ENCODE measurements at places on chromosomes 2 and 18.

DNA sequence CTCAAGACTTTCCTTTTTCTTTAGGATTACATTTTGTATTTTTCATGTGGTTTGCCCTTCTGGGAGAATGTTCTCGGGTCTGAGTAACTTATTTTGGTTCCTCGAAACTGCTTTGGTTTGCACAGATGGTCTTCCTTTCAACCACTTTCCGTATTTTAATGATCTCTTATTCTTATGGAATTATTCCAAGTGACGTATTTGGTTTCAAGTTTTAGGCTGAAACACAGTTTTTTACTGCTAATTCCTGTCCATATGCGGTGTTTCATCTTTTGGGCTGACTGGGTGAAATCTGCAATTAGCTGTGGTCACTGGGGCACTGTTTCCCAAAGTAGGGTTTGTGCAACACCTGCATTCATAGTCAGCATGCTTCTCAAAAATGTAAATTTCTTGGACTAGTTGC, 122.7 kb downstream of the CAPN13 start:
- DNase-seq: no peak

DNA sequence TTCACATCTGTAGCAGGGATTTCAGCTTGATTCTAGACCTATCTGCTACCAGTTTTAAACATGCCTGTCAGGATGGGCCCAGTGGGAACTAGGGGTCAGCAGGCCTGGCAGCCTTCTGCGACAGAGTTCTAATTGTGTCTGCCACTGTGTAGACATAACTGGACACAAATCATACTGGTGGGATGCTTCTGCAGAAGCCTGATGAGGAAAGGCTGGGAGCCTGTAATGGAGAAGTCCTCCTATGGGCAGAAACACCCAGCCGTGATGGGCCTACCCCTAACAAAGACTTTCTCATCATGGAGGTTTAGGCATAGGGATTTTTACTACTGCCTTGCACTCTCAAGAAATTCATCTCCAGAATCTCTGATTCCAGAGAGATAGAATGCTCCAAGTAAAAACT, 166.9 kb downstream of the PDE11A start:
- no peak for DNase-seq

DNA sequence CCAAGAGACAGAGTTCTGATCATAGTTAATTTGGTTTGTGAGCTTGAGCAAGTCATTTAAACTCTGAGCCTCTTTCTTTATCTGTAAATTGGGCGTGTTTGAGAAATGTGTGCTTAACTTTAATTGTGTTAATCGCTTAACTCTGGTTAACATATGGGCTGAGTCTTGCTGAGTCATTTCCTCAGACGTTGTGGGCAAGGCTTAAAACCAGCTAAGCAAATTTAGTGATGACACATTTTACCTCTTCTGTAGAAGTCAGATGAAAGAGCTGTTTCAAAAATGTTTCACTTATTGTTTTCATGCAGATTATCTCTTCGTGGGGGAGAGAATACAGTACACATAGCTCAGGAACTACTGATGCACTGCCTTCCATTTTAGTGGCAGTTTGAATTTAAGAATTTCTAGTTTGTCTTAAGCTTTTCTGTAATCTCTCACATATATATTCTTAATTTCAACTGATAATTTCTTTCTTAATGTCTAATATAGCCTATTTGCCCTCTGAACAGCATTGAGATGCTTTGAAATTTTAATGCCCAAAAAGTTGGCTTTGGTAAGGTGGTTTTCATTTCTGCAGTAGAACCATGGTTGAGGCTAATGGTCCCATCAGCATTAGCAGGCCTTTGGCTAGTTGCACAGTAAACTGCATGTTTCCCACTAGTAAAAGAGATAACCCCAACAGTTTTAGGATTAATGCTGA, 34.9 kb downstream of the RAB10 start:
- peak; percentile 71 for DNase-seq

- DNase-seq: no peak
Observed at GRCh38 chr2:10549195-10549594, 101.1 kb upstream of the ODC1 start.

DNA sequence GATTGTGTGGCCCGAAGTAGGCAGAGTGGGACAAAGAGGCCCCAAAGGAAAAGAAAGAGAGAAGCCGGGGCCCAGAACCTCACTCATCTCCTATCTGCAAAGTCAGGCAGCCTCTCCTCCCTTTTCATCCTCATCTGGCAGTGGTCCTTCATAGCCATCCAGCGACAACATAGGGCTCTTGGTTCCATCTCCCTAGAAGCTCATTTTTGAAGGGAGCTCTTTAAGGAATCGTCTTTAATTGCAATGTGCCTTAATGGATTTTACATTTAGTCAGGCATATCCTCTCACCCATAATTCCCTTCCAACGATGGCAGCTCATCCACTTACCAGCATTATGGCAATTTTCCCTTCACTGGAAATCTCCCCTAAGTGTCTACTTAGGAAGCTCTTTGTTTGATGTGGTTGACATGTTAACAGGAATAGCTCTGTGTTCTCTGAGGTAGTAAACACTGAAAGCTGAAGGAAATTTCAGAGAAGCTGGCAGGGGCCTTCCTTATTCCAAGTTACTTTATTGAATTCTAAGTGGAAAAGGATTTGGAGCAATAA, 780.6 kb downstream of the TSN start:
- no peak for DNase-seq

DNA sequence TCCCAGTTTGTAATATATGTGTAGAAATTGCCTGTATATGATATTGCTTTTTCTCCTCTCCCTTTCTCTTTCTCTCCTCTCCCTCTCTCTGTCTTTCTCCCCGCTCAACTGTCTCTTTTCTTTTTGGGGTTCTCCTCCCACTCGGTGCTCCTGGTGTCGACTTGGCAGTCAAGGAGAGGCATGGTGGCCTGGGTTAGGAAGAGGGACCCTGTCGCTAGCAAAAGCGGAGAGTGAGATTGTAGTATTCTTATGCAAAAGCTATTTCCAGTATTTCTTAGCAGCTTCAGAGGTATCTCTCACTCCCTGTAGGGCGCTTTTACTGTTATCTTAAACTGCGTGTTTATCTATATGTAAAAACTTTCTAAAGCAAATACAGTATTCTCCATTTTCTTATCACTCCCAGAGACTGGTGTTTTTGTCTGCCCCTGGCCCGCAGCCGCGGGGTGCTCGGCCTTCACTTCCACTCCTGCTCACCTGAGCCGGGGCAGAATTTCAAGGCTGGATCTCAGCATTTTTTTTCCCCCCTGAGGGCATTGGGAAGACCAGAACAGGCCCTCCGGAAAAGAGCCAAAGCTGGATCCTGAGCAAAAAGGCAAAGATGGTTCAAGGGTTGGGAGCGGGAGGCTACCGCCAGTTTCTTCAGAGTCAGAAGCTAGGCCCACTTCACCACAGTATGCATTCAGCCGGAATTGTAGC, 4.3 kb downstream of the SIX3 start:
- DNase-seq: no peak

DNA sequence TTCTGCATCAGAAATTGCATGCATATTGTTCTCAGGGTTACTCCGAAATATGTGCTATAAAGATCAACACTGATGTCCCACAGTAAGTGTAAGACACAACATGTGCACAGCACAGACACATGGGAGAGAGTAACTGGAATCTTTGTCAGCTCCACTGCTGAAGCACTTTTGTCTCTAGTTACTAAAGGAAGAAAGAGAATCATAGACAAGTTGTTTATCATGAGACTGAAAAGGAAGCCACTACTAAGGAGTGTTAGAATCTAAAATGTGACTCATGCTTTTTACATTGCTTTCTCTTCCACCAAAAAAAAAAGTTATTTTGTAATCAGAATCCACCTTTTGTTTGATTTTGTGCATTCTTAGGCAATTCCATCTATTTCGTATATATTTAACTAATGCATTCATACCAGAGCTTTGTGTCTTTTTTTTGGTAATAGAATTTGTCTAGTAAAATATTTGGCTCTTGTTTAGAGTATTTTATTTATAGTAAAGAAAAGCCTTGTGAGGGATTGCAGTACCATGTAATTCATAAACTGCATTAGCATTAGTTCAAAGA, 502.4 kb downstream of the FBXO15 start:
- no peak for DNase-seq

DNA sequence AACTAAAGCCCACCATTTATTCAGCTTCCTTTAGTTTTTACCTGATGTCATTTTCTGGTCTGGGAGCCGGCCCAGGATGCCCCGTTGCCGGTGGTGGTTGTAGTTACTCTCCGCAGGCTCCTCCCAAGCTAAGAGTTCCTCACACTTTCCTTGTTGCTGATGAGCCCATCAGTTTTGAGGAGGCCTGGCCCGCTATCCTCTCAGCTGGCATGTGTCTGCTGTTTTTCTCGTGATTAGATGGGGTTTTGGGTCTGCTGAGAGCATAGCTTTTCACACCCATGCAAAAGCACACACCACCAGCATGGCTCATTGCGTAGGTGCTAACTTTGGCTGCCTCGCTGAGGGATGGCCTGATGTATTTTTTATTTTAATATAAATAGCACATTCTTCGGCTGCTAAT, 72.1 kb downstream of the PSMG2 start:
- no peak for DNase-seq

- DNase-seq: no peak
Observed at GRCh38 chr2:176174382-176174823, 14.1 kb upstream of the HOXD1 start.

GRCh38 chr2:238942726-238943300, 94.9 kb downstream of the TWIST2 start:
- no peak for DNase-seq

DNA sequence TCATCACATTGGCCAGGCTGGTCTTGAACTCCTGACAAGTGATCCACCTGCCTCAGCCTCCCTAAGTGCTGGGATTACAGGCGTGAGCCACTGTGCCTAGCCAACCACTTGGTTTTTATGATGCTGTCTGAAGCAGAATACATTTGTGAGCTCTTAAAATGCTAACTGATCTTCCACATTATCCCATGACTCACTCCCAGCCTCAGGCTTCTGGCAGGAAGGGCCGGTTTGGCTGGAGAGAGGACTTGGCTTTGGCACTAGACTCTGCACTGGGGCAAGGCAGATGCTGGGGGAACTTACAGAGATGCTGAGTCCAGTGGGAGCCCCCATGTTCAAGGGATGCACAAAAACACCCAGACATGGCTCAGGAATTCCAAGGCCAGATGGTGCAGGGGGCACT, 40.5 kb upstream of the SH3BP4 start:
- no peak for DNase-seq

- no peak for DNase-seq
Observed at GRCh38 chr18:61924550-61924949, 31.7 kb upstream of the RNF152 start.

DNA sequence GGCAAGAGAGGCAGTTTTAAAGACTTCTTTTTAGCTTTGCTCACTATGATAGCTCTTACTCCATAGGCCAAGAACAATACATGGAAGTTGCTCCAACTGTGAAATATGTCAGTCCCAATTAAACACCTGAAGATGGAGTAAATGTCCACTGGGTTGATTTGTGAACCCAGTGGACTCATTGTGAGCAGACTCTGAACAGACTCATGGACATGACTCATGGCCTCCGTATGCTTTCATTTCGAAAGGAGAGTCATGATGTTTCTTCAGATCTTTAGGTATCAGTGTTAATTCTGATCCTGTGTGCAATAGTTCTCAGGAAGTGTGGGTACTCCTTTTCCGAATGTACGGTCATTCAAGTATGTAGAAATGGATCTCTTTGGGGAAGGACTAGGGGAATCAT, 5.4 kb upstream of the CWC22 start:
- peak; percentile 16 for DNase-seq

DNA sequence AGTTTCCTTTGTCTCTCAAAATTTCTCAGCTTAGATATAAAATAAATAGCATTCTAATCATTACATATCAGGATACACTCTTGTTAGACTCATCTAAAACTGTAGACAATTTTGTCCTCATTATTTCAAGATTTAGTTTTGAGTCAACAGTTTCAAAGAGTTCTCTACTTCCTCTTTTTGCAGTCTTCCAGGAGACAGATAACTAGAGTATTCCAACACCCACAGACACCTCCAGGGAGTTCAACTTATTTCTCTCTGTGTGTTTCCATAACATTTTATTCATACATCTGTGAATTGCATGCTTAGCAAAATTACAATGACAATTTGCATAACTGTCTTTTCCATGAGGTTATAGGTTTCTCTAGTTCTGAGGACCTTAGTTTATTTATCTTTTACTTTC, 166.6 kb upstream of the HNMT start:
- no peak for DNase-seq

- no peak for DNase-seq
Observed at GRCh38 chr18:8763611-8764010, 58.3 kb downstream of the MTCL1 start.

GRCh38 chr2:120424274-120424796, 78.4 kb downstream of the INHBB start:
- DNase-seq: no peak

DNA sequence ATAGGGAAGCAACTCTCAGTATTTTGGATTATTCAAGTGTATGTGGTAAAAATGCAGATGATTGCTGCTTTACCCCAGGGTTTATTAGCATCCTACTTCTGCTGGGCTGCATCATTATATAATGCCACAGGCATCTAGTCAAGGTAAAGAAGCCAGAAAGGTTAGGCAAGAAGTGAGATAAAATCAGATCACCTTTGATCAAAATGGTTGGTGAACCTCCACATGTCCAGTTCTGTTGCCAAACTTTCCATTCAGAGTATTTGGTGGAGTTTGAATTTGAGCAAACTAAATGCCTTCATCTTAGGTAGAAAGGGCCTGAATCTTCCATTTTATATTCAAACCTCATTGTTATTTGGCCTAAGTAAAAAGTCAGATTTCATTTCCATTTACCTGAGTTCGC, 29.7 kb upstream of the NOSTRIN start:
- DNase-seq: no peak

DNA sequence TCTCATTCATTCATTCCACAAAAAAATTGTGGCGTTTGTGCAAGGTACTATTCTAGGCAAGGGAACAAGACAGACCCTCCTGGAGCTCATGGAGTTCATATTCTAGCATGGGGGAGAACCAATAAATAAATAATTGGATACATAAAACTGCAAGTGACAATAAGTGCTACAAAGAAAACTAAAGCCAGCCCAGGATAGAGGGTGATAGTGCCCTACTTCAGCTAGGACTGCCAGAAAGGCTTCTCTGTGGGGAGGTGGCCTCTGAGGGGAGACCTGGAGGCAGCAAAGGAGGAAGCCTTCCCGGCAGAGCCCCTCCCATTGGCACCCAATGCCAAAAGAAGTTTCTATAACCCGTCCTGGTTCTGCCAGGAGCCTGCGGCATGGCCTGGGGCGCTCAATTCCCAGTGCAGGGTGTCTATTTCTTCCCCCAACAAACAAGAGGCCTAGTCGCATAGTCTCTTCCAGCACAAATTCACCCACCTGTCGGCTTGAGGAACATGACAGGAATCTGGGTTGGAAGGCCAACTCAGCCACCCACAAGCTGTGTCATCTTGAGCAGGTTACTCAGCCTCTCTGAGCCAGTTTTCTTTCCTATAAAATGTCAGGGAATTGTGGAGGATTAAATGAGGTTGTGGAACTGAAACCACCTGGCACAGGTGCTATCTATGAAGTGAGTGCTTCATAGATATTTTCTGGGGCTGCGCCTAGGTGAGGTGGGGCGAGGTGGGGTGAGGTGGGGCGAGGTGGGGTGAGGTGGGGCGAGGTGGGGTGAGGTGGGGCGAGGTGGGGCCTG, 94.3 kb downstream of the ZFP36L2 start:
- DNase-seq: no peak

- no peak for DNase-seq
Observed at GRCh38 chr2:199778655-199779054, 72.3 kb downstream of the FTCDNL1 start.

- no peak for DNase-seq
Observed at GRCh38 chr2:15557887-15558311, 3.2 kb downstream of the NBAS start.

GRCh38 chr2:10956006-10956790, 44.5 kb downstream of the KCNF1 start:
- no peak for DNase-seq
